GM19239 (cell line): ENCODE measurements at places on chromosomes 3 and 15.
A peak's percentile ranks its signal among the peaks of the same experiment; 100 is the strongest.

DNA sequence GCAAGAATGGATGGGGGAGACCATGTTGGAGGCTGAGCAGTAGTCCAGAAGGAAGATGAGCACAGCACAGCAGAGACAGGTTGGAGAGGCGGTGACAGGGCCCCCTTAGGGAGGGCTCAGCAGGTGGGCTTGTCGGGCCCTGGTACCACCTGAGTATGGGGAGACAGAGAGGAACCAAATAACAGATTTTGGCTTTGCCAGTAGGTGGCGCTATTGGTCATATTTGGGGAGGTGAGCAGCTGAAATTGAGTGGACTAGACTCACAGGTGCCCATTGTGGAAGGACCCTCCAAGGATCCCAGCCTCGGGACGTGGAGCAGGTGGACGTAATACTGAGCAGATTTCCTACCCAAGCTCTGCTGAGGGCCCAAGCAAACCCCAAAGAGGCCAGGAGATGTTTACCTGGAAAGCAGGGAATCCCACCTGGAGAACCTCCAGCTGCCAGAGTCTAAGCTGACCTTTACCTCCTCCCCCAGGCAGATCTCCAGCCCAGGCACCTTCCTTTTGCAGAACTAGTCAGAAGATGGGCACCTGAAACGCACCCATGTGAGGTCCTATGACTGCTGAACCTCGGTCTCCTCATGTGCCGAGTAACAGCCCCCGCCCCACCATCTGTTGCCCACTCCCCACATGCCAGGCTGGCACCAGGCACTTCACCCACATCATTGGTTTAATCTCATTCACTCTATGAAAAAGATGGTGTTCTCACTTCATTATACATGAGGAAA lies 24.6 kb upstream of the CORO2B start:
- DNase-seq, result no peak

DNA sequence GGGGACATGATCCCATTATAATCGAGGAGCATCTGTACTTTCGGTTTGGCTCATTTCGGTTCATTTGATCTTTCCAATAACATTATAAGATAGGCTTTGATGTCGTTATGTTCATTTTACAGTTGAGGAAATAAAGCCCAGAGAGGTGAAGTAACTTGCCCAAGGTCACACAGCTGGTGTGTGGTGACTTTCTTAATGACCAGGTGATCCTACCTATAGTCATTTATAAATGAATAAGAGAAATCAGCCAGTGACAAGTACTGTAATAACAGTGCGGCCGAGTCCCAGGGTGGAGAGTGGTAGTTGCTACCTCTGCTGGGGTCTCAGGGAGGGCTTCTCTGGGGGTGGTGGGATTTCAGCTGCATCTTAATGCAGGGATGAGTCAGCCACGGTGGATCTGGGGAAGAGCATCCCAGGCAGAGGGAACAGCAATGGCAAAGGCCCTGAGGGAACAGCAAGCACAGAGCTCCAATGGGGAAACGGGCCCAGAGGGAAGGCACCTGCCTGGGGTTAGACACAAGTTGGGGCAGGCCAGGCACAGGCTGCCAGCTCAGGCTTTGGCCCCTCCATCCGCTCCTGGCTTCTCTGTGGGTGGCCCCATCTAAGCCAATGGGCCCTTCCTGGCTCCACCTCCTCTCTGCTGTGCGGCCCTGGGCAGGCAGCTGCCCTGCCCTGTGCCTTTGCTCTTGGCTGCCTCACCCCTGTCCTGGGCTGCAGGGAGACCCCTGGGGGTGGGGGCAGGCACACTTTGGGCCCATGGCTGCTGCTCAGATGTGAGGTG lies 1.1 kb upstream of the FBLN2 start:
- no peak for DNase-seq

GRCh38 chr15:86725628-86726027 lies 646.0 kb downstream of the AGBL1 start:
- DNase-seq, result no peak

- no peak for DNase-seq
Observed at GRCh38 chr3:181497358-181497757, 214.4 kb upstream of the SOX2 start.

DNA sequence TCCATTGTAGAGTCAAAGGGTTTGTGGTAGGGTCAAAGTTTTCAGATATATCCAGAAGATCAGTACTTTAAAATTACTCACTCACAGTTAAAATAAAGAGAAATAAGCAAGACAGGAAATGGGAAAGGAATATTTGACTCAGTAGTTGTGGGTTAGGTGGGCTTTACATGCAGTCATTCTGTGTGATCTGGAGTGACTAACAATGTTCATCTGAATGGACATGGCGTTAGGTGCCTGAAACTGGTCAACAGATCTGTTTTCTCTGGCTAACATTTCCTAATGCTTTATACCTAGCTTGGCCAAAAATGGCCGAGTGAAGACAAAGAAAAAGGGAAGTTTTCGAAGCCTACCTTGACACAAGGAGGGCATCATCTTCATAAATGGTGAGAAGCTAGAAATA lies 133.4 kb upstream of the SATB1 start:
- DNase-seq, result no peak

DNA sequence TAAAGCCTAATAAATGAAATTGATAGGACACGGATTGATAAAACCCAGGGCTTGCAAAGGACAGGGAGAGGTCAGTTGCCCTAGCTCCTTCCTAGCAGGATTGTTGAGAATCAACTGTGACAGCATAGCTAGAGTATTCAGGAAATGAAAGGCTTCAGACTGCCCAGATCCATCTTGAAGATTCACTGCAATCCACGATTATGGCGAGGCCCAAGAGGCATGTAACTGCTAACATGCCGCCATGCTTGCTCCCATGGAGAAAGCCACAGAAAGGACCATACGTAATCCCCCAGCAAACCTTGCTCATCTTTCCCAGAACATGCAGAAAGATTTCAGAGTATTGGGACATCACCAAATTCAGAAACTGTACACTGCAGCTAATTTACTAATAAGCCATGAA lies 41.3 kb downstream of the MYH15 start:
- DNase-seq, result no peak

GRCh38 chr3:159260049-159260662 lies 458.3 kb downstream of the MFSD1 start:
- DNase-seq, result peak; percentile 6

- no peak for DNase-seq
Observed at GRCh38 chr3:122146466-122146865, 37.0 kb upstream of the CASR start.

DNA sequence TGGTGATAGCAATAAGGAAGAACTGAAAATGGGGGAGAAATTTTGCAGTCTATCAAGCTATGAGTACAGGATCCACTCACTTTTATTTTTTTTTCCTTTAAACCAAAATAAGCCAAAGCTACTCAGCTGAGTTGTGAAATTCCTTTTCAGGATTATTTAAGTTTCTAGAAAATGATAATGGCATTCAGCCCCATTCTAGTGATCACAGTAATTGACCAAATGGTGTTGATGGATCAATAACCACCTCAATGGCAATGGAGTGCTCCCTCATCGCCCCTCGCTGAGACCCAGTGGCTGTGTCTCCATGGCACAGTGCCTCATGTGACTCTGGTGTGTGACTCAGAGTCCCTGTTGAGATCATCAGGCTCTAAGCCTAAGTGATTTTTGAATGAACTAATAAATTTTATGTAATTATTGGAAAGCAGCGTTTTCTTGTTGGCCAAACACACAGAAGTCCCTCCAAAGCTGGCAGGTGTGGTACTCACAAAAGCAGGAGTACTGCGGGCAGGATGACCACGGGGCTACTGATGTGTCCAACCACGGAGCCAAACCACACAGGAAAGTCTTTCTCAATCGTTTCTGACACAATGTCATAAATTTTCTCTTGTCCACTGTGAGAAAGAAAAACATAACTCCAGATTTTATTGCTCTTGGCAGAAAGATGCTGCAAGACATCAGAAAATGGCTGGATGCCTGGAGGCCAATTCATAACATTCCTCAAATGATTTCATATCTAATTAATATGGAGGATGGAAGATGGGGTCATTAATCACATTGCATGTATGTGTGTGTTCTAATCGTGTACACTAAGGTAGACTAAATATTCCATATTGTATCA lies 14.4 kb upstream of the STARD5 start:
- no peak for DNase-seq

- no peak for DNase-seq
Observed at GRCh38 chr3:3447641-3448040, 268.1 kb upstream of the CRBN start.

- DNase-seq, result no peak
Observed at GRCh38 chr15:70857562-70858285, 3.8 kb upstream of the LARP6 start.

DNA sequence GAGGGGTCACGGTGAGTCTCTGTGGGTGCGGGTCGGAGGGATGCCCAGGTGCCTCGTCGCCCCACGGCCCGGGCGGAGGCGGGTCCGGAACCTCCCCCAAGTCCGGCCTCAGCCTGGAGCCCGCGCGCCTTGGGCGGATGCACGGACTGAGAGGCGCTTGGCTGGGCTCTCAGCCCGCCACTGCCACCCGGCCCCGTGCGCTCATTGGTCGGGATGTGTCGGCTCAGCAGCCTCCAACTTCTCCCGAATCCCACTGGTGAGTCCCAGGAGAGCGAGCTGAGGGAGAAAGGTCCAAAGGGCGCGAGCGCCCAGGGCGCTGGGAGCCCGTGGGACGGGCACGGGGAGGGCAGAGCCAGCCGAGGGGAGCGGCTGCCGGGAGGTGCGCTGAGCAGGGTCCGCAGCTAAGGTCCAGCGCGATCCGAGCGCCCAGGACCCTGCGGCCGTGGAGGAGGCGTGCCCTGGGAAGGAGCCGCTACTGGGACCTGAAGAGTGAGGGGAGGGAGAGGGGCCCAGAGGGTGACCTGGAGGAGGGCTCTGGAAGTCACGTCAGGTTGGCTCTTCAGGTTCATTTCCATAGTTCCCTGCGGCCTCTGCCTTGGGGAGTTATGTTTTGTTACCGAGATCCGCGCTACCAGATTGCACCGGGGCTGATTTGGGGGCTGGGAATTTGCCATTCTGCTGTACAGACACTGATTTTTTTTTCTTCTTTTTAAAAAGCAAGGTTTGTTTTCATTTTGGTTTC lies at the start of gene MME:
MME (plus strand) TSS at position 574 of the 742 bp plus-strand sequence. CDS start 3,849 bp downstream, outside the sequence.
- no peak for DNase-seq
